ENCODE measurements at places on chromosomes 12 and 14. TPM values are rescaled to one million over a fixed set of nuclear protein-coding genes. Genes with fewer than 3 reads are reported as not detected.

The CCND2 gene
- 0.09 TPM for total RNA-seq

The TSHR gene
- not detected for total RNA-seq

The CLEC4C gene
- total RNA-seq: not detected

The SLC15A5 gene
- total RNA-seq: not detected

The TOGARAM1 gene
- total RNA-seq: 9.2 TPM

The AQP6 gene
- total RNA-seq: not detected

The DRAM1 gene
- total RNA-seq: 6.2 TPM

The C12orf50 gene
- total RNA-seq: not detected

The RPL10L gene
- not detected for total RNA-seq

The ZNF26 gene
- total RNA-seq: 20.6 TPM

The UNC119B gene
- 25.9 TPM for total RNA-seq

The CPM gene
- 4.2 TPM for total RNA-seq

The TMTC1 gene
- total RNA-seq: 3.1 TPM

The TAS2R20 gene
- 1.8 TPM for total RNA-seq

The CMA1 gene
- total RNA-seq: not detected

The KRT79 gene
- total RNA-seq: 0.28 TPM

The TESPA1 gene
- not detected for total RNA-seq

The ZNF891 gene
- total RNA-seq: 2.4 TPM

The FGF23 gene
- total RNA-seq: not detected

The TDRD9 gene
- not detected for total RNA-seq

The BAG5 gene
- total RNA-seq: 61.5 TPM

The GSC gene
- total RNA-seq: not detected

The TGM1 gene
- total RNA-seq: 7.5 TPM

The TOMM20L gene
- total RNA-seq: not detected

The B4GALNT1 gene
- total RNA-seq: 17.9 TPM

The HOXC10 gene
- total RNA-seq: 1.4 TPM

The RHOJ gene
- not detected for total RNA-seq

The SLC5A8 gene
- total RNA-seq: not detected

The GSG1 gene
- 0.41 TPM for total RNA-seq

The GPRC5D gene
- total RNA-seq: not detected

The ACIN1 gene
- total RNA-seq: 171 TPM

The TEX22 gene
- total RNA-seq: 2.6 TPM

The BMAL2 gene
- 56.7 TPM for total RNA-seq

The SLC7A7 gene
- total RNA-seq: 5.9 TPM

The TAS2R46 gene
- 1.5 TPM for total RNA-seq

The C12orf56 gene
- total RNA-seq: not detected

The RFX4 gene
- total RNA-seq: not detected

Measured in PC-9 (cell line).